ENCODE measurements at places on chromosomes 7 and 10. TPM values are rescaled to one million over a fixed set of nuclear protein-coding genes. Genes with fewer than 3 reads are reported as not detected.

GRCh38 chr10:29005988-29006387 lies 282.9 kb upstream of the LYZL1 start:
- DNase-seq = no peak

- no peak for DNase-seq
Observed at GRCh38 chr10:78927257-78927995, 141.3 kb upstream of the ZMIZ1 start.

- no peak for DNase-seq
Observed at GRCh38 chr7:131190581-131190980, 137.1 kb upstream of the MKLN1 start.

DNA sequence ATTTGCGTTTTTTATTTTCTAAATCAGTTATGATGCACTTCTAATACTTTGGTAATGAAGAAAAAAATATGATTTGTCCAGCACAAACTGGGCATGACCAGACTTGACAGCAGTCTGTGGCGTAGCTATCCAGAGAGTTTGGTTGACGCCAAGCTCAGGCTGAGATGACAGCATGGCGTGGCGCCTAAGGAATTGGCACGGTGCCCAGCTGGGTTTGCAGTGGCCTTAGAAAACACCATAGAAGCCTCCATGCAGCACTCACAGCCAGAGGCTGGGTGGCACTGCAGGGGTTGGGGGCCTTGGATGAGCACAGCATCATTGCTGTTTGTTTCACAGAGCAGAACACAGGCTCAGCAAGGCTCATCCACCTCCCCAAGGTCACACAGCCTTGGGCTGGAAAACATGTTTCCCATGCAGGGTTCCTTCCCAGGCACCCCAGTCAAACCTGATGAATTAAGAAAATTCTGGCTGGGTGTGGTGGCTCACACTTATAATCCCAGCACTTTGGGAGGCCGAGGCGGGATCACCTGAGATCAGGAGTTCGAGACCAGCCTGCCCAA lies 88.9 kb downstream of the GTF2IRD1 start:
- no peak for DNase-seq

The ZNF727 gene
- polyA plus RNA-seq = 0.55 TPM

The EPHA1 gene
- polyA plus RNA-seq = 0.50 TPM

GRCh38 chr7:41685684-41686083 lies 17.2 kb downstream of the INHBA start:
- no peak for DNase-seq

The GATA3 gene
- 0.60 TPM for polyA plus RNA-seq

DNA sequence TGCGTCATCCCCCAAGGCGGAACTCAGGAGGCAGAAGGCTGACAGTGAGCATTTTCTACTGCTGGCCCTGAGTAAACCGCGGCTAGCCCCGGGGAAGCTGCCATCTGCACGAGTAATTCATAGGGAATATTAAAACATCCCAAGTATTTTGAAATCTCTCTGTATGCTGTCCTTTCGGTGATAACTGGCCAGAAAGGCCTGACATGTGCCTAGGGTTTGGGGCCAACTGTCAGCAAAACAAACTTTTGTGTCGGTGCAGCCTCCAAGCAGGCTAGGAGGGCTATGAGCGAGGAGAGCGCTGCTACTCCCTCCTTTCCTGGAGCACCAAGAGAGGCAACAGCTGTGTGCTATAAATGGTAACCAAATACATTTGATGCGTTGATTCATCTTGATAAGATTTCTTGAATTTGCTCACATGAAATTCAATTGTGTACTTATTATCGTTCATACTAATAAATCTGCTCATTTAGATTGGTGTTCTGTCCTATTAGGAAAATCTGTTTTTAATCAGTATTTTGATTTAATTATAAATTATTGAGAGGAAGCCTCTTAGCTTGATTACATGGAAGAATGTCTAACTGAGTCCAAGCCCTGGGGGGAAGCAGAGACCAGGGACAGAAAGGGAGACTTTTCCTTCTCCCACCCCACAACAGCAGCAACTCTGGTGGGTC lies 124.4 kb upstream of the NPS start:
- DNase-seq = no peak

- no peak for DNase-seq
Observed at GRCh38 chr7:69295977-69296376, 302.3 kb upstream of the AUTS2 start.

All from B cell (primary cell).